SJCRH30 (cell line): ENCODE measurements at places on chromosomes 6 and 20. TPM values are rescaled to one million over a fixed set of nuclear protein-coding genes. Genes with fewer than 3 reads are reported as not detected.

The SNAI1 gene
- total RNA-seq: 29.7 and 30.7 TPM in 2 replicates

The B3GAT2 gene
- 0.05 and 0.10 TPM in 2 replicates for total RNA-seq

The RIPOR2 gene
- 3.0 and 3.9 TPM in 2 replicates for total RNA-seq

The PDE10A gene
- 12.8 and 14.5 TPM in 2 replicates for total RNA-seq

The LY86 gene
- not detected in 2 replicates for total RNA-seq

The MDC1 gene
- total RNA-seq: 24.6 and 25.0 TPM in 2 replicates

GRCh38 chr20:719816-720215 is 44.2 kb upstream of the SCRT2 start:
- no peak for DNase-seq

- DNase-seq: no peak
Measured at GRCh38 chr20:42567409-42567808, 622.3 kb downstream of the PTPRT start.

GRCh38 chr6:132210886-132211563 is 190.2 kb downstream of the MOXD1 start:
- no peak for DNase-seq

DNA sequence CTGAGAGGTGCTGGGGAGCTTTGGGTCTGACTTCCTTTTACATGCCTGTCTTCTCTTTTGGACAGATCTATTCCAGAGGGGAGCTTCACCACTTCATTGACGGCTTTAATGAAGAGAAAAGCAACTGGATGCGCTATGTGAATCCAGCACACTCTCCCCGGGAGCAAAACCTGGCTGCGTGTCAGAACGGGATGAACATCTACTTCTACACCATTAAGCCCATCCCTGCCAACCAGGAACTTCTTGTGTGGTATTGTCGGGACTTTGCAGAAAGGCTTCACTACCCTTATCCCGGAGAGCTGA is 13.1 kb downstream of the PRDM1 start:
- no peak for DNase-seq

DNA sequence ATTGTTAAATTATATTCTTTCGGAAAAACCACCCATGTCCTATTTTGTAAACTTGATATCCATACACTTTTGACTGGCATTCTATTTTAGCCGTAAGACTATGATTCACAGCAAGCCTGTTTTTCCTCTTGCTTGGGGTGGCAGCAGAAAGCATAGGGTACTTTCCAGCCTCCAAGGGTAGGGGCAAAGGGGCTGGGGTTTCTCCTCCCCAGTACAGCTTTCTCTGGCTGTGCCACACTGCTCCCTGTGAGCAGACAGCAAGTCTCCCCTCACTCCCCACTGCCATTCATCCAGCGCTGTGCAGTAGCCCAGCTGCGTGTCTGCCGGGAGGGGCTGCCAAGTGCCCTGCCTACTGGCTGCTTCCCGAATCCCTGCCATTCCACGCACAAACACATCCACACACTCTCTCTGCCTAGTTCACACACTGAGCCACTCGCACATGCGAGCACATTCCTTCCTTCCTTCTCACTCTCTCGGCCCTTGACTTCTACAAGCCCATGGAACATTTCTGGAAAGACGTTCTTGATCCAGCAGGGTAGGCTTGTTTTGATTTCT is 2.1 kb upstream of the ESR1 start:
- DNase-seq: peak; percentile 6

GRCh38 chr6:9796827-9797226 is 618.0 kb downstream of the TFAP2A start:
- DNase-seq: no peak

- DNase-seq: no peak
Measured at GRCh38 chr6:96702626-96703025, 134.7 kb downstream of the GPR63 start.

GRCh38 chr6:20137240-20137639 is 75.0 kb downstream of the MBOAT1 start:
- DNase-seq: no peak

DNA sequence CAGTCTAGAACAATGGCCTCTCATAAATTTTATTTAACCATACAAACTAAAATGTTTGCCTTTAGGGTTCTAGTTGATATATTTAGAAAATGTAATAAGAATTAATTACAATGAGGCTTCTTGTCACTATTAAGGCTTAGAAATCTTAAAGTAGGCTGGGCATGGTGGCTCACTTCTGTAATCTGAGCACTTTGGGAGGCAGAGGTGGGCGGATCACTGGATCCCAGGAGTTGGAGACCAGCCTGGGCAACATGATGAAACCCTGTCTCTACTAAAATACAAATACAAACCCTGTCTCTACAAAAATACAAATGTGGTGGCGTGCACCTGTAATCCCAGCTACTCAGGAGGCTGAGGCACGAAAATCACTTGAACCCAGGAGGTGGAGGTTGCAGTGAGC is 99.0 kb upstream of the ADGRF1 start:
- no peak for DNase-seq

DNA sequence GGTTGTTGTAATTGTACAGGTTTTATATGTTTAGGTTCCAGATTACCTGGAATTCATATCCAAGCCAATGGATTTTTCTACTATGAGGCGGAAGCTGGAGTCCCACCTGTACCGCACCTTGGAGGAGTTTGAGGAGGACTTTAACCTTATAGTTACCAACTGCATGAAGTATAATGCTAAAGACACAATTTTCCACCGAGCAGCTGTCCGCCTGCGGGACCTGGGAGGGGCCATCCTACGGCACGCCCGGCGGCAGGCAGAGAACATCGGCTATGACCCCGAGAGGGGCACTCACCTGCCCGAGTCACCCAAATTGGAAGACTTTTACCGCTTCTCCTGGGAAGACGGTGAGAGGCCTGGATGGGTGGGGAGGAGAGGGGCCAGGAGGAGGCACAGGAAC is 13.6 kb downstream of the BRPF3 start:
- no peak for DNase-seq

DNA sequence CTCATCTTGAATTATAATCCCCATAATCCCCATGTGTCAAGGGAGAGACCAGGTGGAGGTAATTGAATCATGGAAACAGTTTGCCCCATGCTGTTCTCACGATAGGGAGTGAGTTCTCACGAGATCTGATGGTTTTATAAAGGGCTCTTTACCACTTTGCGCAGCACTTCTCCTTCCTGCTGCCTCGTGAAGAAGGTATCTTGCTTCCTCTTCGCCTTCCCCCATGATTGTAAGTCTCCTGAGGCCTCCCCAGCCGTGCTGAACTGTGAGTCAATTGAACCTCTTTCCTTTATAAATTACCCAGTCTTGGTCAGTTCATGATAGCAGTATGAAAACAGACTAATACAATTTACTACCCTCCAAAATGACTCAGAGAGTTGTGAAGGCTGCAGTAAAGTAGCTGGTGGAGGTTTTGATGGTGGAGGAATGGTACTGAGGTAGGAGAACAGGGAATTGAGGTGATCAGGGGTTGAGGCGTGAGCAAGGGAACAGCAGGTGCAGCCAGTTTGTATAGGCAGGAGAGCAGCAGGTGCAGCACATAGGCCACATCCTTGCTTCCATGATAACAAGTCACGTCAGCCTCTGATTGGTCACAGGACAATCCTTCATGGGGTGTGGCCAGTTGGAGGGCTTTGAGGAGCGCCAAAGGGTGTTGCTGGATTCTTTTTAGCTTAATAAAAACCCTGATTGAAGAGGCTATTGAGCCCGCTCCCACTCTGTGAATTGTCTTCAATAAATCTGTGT is 150.0 kb downstream of the CDC5L start:
- no peak for DNase-seq

DNA sequence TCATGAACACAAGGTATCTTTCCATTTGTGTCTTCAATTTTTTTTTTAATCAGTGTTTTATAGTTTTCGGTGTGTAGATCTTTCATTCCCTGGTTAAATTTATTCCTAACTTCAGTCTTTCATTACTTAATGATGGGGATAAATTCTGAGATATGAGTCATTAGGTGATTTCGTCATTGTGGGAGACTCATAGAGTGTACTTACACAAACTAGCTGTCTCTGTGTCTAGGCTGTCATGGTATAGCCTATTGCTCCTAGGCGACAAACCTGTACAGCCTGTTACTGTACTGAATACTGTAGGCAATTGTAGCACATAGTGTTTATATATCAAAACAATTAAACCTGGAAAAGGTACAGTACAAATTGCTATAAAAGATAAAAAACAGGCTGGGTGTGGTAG is 42.1 kb downstream of the SMAP1 start:
- no peak for DNase-seq

- no peak for DNase-seq
Measured at GRCh38 chr6:130159956-130160355, 62.8 kb downstream of the SAMD3 start.

- no peak for DNase-seq
Measured at GRCh38 chr6:10587656-10588406, 66.7 kb downstream of the GCNT2 start.

DNA sequence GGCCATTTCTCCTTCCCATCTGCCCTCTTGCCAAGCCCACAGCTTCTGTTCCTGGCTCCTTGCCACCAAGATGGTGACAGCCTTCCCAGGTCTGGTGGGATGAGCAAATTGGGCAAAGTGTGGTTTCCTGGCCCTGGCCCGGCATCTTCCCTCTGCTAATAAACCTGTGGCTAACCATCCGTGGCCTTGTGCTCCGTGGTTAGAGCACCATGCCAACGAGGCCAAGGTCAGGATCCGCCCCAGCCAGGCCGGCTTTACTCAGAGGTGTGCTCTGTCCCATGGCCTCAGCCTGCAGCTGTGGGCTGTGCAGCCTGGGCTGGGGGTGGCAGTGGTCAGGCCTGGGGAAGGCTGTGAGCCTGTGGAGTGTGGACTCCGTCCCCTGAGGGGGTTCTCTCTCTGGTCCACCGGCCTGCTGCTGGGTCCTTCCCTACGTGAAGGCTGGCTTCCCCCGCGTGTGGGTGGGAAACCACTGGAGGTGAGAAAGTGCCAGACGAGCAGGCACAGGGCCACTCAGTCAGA is 117.4 kb downstream of the VEGFA start:
- no peak for DNase-seq

- no peak for DNase-seq
Measured at GRCh38 chr6:338815-339262, 46.6 kb downstream of the DUSP22 start.

- DNase-seq: no peak
Measured at GRCh38 chr6:36120539-36120938, 9.8 kb upstream of the MAPK13 start.

DNA sequence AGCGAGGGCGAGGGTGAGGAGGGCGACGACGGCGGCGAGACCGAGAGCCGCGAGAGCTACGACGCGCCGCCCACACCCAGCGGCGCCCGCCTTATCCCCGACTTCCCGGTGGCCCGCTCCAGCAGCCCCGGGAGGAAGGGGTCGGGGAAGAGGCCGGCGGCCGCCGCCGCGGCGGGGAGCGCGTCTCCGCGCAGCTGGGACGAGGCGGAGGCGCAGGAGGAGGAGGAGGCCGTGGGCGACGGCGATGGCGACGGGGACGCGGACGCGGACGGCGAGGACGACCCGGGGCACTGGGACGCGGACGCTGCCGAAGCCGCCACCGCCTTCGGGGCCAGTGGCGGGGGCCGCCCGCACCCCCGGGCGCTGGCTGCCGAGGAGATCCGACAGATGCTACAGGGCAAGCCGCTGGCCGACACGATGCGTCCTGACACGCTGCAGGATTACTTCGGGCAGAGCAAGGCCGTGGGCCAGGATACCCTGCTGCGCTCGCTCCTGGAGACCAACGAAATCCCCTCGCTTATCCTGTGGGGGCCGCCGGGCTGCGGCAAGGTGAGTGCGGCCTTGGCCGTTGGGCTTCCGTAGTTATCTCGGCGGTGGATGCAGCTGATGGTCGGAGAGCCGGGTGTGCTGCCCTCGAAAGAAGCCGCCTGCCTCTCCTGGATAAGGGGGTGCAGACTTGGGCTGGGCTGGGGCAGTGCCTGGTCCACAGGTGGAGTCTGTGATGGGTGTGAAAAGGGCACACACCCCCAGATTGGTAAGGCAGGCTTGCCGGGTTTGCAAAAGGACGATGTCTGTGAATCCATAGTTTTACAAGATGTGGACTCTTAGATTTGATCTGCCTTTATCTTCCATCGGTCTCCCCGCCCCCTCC is 938 bp downstream of the WRNIP1 start:
- DNase-seq: no peak

DNA sequence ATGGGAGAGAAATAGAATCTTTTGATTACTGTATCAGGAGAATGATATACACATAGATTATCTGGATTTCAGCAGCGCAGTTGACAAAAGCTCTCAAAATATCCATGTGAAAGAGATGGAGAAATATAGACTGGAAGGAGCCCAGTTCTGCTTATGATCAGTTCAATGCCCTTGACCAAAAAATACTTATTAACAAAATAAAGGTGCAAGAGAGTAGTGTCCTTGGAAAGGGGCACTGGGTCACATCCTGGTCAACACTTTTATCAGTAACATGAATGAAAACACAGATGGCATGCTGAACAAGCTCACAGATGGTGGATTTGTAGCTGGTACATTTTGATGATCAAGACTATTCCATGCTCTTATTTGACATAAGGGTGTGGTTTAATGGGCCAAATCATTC is 63.9 kb upstream of the PLEKHG1 start:
- no peak for DNase-seq

DNA sequence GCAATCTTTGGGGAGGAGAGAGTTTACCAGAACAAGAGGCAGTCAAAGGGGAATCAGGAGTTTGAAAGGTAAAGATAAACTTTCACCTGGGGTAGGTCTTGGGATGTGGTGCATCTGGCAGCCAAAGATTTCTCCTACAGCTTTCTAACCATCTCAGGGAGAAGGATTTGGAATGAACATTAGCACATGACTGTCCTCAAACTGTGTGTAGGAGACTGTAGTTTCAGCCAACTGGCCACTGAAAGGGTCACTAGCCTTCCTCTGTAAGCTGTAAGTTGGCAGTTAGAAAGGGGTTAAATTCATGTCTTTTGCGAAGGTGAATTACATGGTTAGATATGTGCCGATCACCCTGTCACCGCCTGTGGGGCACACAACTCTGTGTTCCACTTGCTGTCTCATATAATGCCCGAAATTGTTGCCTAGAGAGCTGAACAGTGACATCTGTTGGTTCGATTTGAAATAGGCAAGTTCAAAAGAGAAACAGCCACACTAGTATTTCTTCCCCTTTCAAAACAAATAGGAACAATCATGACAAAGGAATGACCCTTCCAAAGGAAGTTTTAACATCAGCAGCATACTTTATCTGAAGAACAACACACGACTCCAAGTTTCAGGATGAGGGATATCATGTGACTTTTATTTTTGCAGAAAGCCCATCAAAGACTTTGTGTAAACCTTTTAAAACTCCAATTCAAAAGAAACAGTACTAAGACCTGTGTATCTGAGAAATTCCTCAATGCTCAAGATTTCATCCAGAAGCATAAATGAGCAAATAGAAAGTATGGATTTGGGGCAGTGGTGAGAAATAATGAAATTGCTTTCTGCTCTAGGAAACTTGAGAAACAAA is 1.1 kb upstream of the OPN5 start:
- DNase-seq: peak; percentile 8

GRCh38 chr6:101534821-101535220 is 141.3 kb downstream of the GRIK2 start:
- DNase-seq: no peak

DNA sequence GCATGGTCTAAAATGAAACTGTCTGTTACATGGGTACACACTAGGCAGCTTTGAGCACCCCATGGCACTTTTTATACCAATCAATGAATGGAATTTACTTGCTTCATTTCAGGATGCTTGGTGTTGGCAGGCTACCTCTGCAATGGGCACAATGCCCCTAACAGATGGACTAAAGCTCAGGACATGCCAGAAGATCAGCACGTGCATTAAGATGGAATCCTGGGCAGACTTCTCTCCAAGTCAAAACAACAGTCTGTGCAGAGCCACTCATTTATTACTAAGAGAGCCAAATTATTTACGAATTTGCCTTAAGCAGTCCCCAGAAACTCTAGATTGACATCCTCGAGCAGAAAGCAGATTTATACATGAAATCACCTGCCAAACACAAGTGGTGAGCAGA is 55.8 kb upstream of the SCML4 start:
- no peak for DNase-seq

GRCh38 chr6:167416676-167417430 is 92.0 kb downstream of the TTLL2 start:
- no peak for DNase-seq
